ENCODE measurements at places on chromosomes 7 and 10. TPM values are rescaled to one million over a fixed set of nuclear protein-coding genes. Genes with fewer than 3 reads are reported as not detected.

Gene OR2A14
- total RNA-seq = not detected

GRCh38 chr7:39741942-39742623 lies 118.7 kb downstream of the RALA start:
- ATAC-seq = peak; percentile 49

Gene INPP5A
- total RNA-seq = 14.3 TPM

GRCh38 chr7:55251911-55252310 lies 113.2 kb upstream of the LANCL2 start:
- ATAC-seq = no peak

GRCh38 chr10:132612571-132613504 lies 75.3 kb downstream of the INPP5A start:
- ATAC-seq = no peak

Gene GOLGA7B
- total RNA-seq = 1.4 TPM

DNA sequence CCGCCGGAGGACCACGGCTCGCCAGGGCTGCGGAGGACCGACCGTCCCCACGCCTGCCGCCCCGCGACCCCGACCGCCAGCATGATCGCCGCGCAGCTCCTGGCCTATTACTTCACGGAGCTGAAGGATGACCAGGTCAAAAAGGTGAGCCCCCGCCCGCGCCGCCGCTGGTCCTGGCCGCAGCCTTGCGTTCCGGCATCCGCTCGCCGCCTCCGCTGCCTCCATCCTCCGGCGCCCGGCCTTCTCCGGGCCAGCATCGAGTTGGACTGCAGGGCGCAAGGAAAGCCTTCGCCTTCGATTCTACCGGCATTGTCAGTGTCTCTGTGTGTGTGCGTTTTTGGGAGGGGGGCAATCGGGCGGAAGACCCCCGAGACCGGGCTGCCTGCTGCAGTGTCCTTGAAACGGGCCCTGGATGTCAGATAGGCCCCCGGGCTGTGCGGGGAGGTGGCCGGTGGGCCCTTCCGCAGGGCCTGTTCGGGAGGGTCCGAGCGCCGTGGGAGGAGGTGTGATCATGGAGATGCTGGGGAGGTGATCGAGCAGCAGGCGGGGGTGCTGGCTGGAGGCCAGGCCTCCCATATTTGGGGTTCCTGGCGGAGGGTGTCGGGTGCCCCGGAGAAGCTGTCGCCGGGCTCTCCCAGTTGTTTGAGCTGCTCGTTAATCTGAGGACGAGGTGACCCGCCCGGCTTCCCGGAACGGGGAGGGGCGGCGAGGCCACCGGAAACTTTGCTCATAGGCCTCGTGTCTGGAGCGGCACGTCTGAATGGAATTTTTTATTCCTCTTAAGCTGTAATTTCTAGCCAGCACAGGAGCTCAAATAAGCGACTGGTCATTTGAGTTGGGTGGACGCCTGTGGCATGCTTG lies 40.8 kb downstream of the HK1 start:
- ATAC-seq = peak; percentile 41

Measured in esophagus mucosa (tissue), 1 donor.